ENCODE measurements at places on chromosomes 5 and 9.

- no peak for DNase-seq
These were observed 412.5 kb upstream of the POU5F2 start for GRCh38 chr5:94153736-94154450.

DNA sequence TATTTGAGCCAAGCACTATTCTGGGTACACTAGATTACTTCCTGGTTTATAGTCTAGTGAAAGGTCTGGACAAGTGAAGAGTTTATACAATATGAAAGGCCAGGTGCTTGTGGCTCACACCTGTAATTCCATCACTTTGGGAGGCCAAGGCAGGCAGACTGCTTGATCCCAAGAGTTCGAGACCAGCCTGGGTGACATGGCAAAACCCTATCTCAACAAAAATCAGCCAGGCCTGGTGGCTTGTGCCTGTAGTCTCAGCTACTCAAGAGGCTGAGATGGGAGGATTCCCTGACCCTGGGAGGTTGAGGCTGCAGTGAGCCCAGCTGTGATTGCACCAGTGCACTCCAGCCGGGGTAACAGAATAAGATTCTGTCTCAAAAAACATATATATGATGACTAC is 9.5 kb upstream of the TXNDC15 start:
- DNase-seq: no peak

GRCh38 chr5:152953788-152954483 is 536.5 kb upstream of the GRIA1 start:
- DNase-seq: no peak

- no peak for DNase-seq
These were observed 294.0 kb downstream of the SEC61B start for GRCh38 chr9:99515895-99516656.

DNA sequence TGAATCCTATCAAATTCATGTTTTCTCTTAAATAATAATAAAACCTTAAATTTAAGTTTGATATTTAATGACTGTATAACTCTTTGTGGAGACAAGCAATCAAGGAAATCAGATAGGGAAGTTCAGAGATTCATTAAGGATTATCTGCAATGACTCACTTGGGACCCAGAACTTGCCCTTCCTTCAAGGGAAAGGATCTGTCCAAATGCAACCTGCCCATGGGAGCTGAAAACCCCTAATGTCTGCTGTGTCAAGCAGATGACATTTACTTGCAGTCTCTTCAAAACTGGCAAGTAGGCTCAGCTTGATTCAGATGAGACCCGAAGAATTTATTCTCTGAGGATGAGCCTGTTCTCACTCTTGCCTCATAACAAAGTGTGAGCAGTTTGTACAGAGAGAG is 1577.6 kb downstream of the EFNA5 start:
- DNase-seq: no peak
